ENCODE measurements at places on chromosomes 4 and X. TPM values are rescaled to one million over a fixed set of nuclear protein-coding genes. Genes with fewer than 3 reads are reported as not detected.
A peak's percentile ranks its signal among the peaks of the same experiment; 100 is the strongest.

GRCh38 chr4:83112678-83113428 is 1.7 kb downstream of the PLAC8 start:
- no peak overlapping the region for H3K27ac ChIP-seq
- H3K36me3 ChIP-seq = no peaks in the 10 kb centered on the region
- DNase-seq = no peak
- no peak overlapping the region for H3K4me3 ChIP-seq

DNA sequence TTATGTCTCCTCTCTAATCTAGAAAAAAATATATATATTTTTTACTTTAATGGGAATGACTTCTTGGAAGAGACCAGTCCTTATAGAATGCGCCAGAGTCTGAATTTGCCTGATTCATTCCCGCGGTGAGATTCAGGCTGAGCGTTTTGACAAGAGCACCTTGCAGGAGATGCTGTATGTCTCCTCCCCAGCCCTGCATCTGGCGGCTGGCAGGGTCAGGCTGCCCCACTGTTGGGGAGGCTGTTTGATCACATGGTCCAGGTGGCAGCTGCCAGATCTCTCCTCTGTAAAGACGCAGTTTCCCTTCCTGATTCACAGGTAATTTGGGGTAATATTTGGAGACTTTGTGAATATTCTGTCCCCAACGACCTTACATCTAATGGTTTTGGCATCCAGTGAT is 9.7 kb downstream of the PDZD4 start:
- no peak overlapping the region for H3K4me3 ChIP-seq
- H3K36me3 ChIP-seq = no peaks in the 10 kb centered on the region
- no peaks in the 10 kb centered on the region for H3K27me3 ChIP-seq
- peak; percentile 44 for DNase-seq
- no peak overlapping the region for H3K27ac ChIP-seq

- no peak overlapping the region for H3K4me3 ChIP-seq
- no peaks in the 10 kb centered on the region for H3K36me3 ChIP-seq
- H3K4me1 ChIP-seq = no peaks in the 10 kb centered on the region
These were observed 40.4 kb upstream of the PCDH18 start for GRCh38 chr4:137572647-137573046.

TREX2 gene
- 4.5 TPM for total RNA-seq
